HepG2 (cell line): ENCODE measurements at places on chromosomes 16 and 17.
A peak's percentile ranks its signal among the peaks of the same experiment; 100 is the strongest.

GRCh38 chr16:57863434-57864160, 61.3 kb upstream of the KIFC3 start:
- DNase-seq = peak; percentile 68

DNA sequence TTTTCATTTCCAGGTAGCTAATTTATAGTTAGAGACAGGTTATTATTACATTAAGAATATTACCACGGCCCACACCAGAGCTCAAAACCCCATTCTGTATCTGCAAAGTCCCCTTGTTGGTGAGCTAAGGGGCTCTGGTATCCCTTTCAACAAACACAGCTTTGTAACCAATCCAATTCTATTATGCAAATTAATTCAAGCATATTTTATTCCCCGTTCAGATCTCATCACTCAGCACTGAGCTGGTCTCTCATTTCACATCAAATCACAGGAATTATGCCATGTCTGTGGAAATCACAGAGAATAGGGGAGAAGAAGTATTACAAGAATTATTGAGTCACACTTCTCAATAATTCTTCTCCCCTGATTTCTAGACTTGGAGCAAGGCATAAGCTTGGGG, 111.7 kb downstream of the CDH11 start:
- DNase-seq = no peak

- no peak for DNase-seq
Observed at GRCh38 chr17:73292031-73292531, 19.7 kb downstream of the CDC42EP4 start.

- no peak for DNase-seq
Observed at GRCh38 chr16:54687043-54687899, 243.4 kb upstream of the IRX5 start.

DNA sequence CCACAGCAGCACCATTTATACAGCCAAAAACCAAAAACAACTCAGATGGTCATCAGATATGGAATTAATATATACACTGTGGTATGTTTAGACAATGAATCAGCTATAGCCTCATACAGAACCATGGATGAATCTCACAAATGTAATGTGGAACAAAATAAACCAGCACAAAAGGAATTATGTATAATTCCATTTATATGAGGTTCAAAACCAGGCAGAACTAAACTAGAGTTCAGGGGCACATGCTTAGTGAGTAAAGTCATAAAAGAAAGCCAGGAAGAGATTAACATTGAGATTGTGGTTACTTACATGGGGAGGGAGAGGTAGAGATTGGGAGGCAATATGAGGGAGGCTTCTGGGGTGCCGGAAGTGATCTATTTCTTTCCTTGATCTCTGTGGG, 231.1 kb downstream of the COPRS start:
- no peak for DNase-seq

- no peak for DNase-seq
Observed at GRCh38 chr17:21453144-21453898, 77.2 kb downstream of the KCNJ12 start.

DNA sequence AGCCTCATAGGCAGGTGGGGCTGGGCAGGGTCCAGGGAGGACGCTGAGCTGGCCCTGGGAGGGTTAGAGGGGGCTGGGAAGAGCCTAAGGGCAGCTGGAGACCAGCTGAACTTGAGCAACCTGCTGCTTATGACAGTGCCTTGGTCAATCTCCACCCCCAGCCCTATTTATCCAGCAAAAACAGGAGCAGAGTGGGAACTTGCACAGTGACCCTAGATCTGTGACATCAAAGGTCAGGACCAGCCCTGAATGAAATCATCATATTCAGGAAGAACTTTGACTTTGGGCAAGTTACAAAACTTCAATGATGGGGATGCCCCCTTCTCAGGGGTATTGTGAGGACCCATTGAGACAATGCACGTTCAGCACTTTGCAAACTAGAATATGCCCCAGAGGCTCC, 9.4 kb downstream of the CD300LF start:
- no peak for DNase-seq

- DNase-seq = no peak
Observed at GRCh38 chr16:77408607-77409006, 26.2 kb downstream of the ADAMTS18 start.

- DNase-seq = no peak
Observed at GRCh38 chr17:19248928-19249574, 11.9 kb downstream of the EPN2 start.

DNA sequence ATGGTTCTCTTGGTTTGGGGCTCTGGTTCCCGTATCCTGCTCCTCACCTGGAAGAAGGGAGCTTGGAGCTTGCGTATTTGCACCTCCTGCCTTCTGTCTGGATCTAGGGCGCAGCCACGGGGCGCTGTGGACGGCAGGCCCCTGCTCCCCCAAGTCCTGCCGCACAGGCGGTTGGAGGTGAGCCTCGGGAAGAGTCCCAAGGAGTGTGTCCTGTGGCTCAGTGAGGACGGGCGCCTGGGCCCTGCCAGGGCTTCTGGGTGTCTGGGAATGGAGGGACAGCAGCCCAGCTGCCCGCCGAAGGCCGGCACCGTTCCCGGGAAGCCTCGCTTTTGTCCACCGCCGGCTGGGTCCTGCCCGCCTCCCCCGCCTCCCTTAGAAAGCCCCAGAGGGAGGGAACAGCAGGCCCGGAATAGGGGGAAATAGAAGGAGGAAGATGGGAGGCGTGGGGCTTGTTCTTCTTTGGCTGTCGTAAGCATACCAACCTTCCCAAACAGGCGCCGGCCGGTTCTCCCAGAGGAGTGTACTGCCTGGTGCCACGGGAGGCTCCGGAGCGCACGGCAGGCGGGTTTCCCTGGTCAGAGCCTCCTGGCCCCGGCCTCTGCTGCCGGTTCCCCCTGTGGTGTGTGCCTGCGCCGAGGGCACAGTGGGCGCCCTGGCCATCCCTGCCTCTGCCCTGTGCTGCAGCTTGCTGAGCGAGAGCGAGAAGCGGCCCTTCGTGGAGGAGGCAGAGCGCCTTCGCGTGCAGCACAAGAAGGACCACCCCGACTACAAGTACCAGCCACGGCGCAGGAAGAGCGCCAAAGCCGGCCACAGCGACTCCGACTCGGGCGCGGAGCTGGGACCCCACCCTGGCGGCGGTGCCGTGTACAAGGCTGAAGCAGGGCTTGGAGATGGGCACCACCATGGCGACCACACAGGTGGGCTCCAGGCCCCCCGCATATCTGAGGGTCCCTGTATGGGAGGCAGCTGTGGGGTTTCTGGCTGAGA, 1.8 kb downstream of the SOX8 start:
- no peak for DNase-seq

GRCh38 chr16:72042157-72042660, 12.1 kb upstream of the HP start:
- peak; percentile 65 for DNase-seq

GRCh38 chr16:19860166-19861041, 24.2 kb downstream of the GPRC5B start:
- DNase-seq = no peak

DNA sequence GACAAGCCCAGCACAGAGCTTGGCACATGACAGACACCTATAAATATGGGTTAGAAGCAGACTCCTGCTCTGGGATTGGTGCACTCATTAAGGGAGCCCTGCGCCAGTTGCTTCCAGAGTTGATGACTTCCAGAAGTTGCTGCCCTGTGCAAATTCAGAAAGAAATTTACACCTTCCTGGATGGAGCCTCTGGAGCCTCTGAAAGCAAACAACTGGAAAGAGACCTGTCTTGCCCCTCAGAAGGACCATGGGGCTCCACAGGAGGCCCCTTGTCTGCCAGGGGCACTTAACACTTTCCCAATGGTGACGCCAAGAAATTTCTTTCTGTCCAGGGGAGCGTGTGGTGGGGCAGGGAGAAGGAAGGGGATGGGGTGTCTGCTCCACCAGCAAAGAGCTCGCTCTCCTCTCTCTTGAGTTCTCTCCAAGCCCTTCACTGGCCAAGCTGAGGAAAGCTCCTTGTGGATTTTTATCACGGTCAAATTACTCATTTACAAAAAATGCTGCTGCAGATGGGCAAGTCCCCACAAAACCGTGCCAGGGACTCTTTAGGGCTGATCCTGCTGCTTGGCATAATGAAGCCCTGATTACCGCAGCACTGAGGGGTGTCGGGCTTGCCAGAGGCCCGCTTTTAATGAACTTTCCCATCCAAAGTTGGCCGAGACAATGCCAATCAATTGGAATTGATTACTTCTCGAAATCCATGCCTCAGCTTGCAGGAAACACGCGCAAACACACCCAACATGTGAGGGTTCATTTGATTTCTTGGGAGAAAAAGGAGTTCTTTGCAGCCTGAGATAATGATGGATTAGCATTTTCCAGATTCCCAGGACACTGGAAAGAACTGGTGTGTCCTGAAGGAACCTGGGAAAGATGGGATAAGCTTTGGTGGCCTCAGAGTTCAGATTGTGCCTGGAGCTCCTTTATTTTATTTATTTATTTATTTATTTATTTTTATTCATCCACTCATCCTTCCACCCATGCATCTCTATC, 583.6 kb upstream of the CDH5 start:
- DNase-seq = no peak

- peak; percentile 45 for DNase-seq
Observed at GRCh38 chr17:50035421-50035879, 20.5 kb upstream of the ITGA3 start.

GRCh38 chr16:68936736-68937631, 93.7 kb downstream of the TANGO6 start:
- DNase-seq = no peak

- DNase-seq = no peak
Observed at GRCh38 chr17:77507111-77507885, 366.5 kb downstream of the SEC14L1 start.
